Dorsolateral prefrontal cortex (tissue), 122 donors: ENCODE measurements at places on chromosomes 5 and 9. TPM values are rescaled to one million over a fixed set of nuclear protein-coding genes. Genes with fewer than 3 reads are reported as not detected.

- DNase-seq: no peak
These were observed 11.3 kb upstream of the GLIPR2 start for GRCh38 chr9:36125062-36125855.

- no peak for DNase-seq
These were observed 275.5 kb upstream of the TMEM161B start for GRCh38 chr5:88544136-88544645.

DNA sequence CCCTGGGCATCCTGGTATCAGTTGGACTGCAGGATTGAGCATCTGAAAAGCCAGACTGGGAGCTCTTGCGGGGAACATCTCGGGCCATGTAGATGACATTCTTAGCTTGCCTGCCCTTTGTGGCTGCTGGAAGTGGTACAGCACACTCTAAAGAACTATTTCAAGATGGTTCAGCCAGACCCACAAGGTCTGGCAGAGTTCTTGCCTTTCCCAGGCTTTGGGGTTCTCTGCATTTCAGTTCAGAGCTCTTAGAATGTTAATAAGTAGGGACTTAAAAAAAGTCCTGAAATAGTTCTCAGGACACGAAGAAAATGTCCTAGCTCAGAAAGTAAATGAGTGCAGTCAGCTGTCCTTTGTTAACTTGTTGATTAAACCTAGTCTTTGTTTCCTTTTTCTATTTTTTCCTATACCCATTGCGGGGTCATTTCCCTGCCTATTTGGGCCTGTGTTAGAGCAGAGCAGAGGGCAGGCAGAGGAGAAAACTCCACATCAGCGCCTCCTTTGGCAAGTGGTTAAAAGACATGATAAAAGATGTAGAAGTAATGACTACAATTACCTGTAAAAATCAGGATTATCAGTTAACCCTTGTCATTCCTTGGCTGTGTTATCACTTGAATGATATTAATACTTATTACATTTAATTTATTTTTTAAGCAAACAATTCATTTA is 291.5 kb downstream of the ZSWIM6 start:
- DNase-seq: no peak

The GCNT4 gene
- total RNA-seq: 5.2 TPM

The SLC6A7 gene
- 56.4 TPM for total RNA-seq
